ENCODE measurements at places on chromosomes 3 and 15.
A peak's percentile ranks its signal among the peaks of the same experiment; 100 is the strongest.

DNA sequence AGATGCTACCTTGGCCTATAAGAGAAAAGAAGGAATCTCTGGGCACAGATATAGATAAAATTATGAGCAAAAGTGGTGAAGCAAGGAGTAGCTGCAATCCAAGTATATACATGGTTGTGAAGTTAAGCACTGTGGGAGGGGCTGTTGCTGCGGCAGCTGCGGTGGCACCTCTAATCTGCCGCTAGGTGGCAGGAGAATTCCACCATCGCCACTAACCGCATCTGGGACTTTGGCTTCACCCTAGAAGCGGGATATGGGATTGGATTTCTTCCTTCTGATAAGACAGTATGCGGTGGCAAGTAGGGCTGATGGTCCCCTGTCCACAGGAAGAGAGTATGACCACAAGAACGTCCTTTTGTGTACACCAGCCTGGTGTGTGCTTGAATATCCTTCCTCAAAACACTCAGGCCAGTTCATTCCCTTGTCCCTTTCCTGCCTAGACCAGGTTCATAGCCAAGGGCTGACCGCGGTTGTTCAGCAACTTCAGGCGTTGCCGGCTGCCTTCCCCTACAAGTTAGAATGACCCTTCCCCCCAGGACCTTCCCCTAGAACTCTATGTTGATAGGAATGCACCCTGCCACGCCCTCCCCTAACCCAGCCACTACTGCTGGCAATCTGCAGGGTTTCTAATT, 5.1 kb downstream of the MAGEL2 start:
- peak; percentile 65 for DNase-seq

DNA sequence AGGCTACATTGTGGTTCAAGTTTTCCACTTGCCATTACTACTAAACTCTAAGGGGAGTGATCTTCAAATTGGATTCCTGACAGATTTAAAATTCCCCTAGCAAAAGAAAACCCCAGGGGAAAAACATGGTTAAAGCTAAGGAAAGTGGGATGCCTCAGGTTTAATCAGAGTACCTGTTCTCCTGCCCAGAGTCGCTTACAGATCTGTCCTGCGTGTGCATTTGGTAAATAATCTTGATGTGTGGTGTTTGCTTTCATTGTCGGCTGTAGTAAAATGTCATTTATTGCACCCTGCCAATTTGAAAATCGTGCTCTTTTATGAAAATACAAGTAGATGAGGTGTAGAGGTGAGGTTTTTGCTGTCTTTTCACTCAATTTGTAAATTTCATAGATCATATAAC, 323.4 kb downstream of the PTPRG start:
- no peak for DNase-seq

DNA sequence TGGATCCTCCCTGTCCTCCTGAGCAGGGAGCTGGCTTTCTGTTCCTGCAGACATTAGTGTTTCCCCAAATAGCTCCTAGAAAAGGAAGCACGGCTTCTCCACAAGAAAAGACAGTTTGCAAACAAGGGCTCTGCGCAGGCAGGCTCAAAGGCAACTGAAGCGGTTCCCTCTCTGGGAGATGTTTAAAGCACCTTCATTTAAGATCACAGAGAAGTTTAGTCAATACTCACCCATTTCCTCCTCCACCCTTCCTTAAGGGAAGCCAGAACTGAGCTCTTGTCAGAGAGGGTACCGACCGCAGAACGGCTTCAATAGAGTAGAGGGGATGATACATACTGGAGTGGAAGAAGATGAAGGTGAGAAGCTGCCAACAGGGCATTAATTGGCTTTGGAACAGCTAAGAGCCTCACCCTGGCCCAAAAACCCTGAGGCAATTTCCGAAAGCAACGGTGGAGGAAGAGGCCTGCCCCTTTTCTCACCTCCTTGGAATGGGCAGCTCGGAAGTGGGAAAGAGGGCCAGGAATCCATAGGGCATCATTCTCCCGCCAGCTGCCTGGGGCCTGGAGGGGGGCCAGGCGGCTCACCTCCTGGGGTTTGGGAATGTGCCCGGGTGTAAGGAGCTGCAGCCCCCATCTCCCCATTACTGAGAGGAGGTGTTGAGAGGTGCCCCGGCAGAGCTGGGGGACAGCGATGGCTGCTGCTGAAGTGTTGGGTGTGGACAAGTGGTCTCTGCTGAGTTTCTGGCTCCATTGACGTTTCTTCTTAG, 4.8 kb upstream of the EPHB3 start:
- DNase-seq, result no peak

DNA sequence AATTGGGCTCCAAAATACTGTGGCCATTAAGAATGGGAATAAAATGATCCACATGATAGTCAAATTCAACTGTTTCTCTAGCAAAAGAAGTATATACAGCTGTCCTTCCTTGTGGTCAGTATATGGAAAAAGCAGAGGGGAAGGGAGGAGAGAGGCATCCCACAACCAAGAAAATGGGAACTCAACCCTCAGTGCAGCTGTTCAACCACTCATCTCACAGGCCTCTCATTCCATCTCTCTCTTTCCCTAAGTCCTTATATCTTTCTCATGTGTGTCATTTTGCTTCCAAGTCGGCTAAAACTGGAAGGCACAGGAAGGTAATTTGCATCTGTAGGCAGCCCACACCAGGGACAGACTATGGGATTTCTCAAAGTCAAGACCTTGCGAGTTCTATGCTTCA, 27.5 kb downstream of the AVEN start:
- DNase-seq, result no peak

All from hematopoietic multipotent progenitor cell treated with erythropoietin and hydrocortisone succinate and interleukin-3 and kit ligand, for 8 days (in vitro differentiated cells).